ENCODE measurements at places on chromosomes 6 and 20.

DNA sequence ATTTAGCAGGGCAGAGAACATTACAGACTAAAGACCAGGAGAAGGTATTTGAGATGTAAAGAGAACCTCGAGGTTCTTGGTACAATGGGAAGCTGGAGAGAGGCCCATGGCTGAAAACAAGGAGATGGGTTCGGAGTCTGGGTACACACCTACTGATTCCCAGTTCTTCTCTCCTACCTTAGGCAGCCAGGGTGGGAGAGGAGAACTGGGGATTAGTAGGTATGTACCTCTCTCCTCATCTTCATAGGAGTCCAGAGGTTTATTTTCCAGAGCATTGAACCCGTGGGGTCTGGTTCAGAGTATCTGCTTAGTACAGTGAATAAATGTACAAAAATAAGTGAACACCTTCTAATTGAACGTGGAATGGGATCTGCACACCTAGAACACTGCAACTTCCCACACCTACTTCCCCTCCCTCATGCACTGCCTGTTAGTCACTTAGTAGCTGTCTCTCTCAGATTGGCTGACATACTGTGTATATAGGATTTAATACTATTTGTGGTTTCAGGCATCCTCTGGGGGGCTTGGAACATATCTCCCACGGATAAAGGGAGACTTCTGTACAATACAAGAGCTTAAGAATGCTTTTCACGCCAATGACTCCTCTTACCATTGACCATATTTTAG is 23.5 kb upstream of the NUP153 start:
- DNase-seq = no peak

GRCh38 chr6:35514587-35514986 is 1.9 kb upstream of the TULP1 start:
- DNase-seq = no peak

DNA sequence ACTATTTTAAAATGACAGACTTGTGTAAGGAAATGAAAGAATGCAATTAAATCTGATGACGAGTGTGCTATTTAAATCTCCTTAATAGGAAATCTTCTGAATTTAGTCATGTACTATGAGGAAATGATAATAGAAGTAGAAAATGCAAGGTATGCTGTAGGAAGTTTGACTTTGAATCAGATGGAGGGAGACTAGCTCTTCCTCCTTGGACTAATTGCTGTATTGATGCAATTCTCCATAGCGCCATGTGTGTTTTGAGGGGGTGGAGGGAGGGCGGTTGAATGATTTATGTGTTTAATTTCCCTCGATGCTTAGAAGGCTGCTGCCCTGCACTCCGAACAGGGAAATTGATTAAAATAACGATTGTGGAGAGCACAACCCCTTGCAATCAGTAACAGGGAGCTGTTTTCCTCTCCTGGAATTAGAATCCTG is 214.4 kb upstream of the PRND start:
- no peak for DNase-seq

DNA sequence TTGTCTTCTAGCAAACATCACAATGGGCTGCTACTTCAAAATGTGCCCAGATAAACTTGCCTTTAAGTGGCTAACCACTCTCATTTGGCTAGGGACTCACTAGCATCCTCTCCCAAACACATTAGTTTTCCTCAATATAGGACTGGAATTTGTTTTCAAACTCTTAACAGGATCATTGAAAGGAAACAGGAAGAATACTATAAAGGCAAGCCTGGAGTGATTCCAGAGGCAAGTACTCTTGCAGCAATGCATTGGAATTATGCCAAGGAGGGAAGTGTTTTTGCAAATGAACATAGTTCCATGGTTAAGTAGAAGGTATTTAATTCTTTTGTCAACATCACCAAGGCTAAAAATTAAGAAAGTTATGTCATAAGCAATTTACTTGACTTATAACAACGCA is 12.2 kb downstream of the EPHA7 start:
- DNase-seq = no peak

- DNase-seq = no peak
Measured at GRCh38 chr6:139529420-139529819, 155.0 kb upstream of the CITED2 start.

DNA sequence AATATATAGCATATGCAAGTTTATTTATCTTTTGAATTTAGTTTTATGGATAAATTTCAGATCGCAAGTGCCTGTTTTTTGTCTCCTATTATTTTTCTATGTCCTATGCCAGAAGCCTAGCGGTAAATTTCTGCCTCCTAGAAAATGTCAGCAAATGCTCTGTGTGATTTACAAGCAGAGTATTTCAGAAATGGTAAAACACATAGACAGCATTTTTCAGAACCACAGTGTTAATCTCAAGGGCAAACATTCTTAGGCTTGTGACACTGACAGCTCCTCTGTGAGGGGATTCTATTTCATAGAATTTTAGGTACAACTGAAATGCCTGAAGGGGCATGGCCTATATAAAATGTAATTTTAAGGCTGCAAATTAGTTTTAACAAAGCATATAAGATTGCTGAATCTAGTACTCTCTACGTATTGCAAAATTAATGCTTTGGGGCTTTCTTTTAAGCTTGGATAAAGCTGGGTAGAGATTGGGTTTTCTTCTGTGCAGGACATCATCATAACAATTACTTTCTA is 89.9 kb upstream of the PTCHD4 start:
- no peak for DNase-seq

DNA sequence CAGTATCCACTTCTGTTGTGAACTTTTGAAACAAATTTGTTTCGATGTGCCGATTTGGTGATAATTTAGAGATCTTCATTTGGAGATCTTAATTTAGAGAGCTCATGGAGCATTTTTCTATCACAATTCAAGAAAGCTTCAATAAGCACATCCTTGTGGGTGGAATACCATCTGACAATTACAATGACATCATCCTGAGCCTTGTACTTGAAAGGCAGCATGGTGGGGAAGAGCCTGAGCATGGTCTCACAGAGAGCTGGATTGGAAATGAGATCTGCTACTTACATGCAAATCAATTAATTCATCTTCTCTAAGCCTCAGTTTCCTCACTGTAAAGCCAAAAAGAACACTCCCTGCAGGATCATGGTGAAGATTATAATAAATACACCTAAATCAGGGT is 75.9 kb downstream of the FRK start:
- DNase-seq = no peak

DNA sequence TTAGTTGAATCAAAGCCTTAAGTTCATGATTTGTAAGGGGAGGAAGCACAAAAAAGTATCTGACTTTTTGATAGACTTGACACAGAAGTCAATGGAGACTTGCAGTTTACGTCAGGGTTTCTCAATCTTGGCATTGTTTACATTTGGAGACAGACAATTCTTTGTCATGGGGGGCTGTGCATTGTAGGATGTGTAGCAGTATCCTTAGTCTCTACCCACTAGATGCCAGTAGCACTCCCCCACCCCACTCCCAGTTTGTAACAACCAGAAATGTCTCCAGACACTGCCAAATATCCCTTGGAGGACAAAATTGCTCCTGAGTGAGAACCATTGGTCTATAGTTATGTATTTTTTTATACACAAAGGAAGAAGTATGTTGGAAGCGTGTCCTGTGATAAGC is 434.1 kb downstream of the RFPL4B start:
- DNase-seq = no peak

DNA sequence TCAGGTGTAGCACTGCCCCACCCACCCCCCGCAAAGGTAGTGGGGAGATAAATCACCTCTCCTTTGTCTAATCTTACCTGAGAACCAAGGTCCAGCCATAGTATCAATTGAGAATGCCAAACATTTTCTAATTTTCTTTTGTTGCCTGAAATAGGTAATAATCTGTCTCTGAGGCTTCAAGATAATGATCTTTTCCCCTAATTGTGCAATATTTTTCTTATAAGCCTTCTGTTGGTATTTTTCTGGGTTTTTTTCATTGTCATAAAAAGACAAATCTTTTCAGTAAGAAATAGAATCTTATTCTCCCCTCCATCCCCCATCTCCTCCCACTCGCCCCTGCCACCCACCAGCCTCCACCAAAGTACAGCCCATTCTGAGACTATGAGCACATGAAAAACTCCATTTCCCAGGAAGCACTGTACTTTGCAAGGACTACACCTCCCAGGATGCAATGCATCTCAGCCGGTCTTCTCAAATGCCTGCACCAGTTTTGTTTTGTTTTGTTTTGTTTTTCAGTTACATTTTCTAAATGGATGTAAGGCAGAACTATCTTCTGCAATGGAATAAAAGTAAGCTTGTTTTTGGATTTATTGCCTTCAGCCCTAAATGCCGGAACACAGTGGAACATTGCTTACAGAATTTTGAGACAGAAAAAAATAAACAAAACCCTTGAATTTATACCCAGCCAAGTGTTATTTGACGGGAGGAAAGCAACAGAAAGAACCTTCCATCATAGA is 268.0 kb downstream of the TFAP2A start:
- DNase-seq = no peak

DNA sequence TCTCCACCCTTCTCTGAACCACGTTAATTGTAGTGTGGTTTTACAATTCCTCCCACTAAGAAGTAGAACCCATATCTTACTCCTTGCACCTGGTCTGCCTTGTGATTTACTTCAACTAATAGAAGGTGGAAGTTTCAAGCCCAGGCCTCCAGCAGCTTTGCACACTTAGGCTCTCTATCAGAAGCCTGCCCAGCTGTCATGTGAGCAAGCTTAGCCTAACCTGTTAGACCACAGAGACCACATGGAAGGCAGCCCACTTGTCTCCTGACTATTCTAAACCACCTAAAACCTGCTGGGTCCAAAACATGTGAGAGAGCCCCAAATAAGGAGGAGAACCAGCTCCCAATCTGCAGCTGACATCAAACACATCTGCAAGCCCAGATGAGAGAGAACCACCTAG is 127.6 kb upstream of the BTBD3 start:
- DNase-seq = no peak

DNA sequence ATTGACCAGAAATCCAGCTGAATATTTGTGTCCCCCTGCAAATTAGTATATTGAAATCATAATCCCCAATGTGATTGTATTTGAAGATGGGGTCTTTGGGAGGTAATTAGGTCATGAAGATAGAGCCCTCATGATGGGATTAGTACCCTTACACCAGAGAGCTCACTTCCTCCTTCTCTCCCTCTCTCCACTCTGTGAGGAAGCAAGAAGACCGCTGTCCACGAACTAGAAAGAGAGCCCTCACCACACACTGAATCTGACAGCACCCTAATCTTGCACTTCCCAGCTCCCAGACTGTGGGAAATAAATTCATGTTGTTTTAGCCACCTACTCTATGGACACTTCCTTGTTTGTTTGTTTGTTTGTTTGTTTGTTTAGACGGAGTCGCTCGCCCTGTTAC is 11.9 kb upstream of the PLAGL1 start:
- no peak for DNase-seq

DNA sequence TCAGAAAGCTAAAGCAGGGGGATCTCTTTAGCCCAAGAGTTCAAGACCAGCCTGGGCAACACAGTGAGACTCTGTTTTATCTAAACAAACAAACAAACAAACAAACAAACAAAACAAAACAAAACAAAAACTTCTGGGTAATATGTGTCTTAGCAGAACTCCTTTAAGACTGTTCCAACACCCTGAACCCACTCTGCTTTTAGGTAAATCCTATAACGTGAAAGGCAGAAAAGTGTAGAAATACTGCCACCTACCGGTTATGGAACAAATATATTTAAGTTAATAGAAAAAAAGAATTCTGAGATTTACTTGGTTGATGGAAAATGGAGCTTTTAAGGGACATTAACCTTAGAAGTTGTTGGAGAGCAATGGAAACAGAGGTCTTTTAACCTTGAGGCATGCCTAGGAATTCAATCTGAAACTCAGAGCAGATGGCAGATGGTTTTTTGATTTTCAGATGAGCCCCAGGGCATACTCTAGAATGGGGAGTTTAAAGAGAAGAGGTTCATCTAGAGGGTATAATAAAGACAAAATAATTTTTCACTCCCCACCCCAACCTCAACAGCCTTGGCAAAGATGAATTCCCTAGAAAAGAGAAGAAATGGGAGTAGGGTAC is 38.5 kb downstream of the SOD2 start:
- no peak for DNase-seq

DNA sequence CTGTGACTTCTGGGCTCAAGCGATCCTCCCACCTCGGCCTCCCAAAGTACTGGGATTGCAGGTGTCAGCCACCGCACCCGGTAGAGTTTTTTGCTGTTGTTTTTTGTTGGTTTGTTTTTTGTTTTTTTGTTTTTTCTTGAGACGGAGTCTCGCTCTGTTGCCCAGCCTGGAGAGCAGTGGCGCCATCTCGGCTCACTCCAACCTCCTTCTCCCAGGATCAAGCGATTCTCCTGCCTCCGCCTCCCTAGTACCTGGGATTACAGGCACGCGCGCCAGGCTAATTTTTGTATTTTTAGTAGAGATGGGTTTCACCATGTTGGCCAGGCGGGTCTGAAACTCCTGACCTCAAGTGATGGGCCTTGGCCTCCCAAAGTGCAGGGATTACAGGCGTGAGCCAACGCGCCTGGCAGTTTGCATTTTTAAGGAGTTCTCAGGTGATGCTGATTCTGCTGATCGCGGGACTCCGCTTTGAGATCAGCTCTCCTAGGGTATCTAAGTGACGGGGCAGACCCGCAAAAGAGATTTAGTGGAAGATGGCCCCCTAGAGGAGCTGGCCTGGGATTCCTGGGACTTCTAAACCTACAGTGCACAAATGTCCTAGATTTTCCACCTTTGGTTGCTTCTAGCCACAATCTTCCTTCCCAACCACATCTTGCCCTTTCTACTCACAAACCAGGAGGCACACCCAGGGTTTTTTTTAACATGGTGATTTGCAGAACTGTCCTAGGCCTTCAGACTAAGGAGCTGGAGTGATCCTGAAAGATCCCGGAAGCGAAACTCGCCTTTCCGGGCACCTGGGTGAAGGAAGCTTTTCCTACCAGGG is 45.2 kb downstream of the DPPA5 start:
- no peak for DNase-seq

GRCh38 chr20:11718474-11719094 is 199.1 kb upstream of the BTBD3 start:
- no peak for DNase-seq
